HL-60 (cell line): ENCODE measurements at places on chromosomes 7 and 10.

GRCh38 chr7:65974876-65975275 lies 7.1 kb downstream of the GUSB start:
- no peak for DNase-seq

GRCh38 chr10:54843085-54843646 lies 42.1 kb upstream of the PCDH15 start:
- no peak for DNase-seq

GRCh38 chr7:25854608-25855497 lies 297.1 kb upstream of the NFE2L3 start:
- DNase-seq: peak; percentile 97

GRCh38 chr7:122010116-122010515 lies 133.9 kb downstream of the AASS start:
- no peak for DNase-seq

GRCh38 chr10:99551616-99552015 lies 18.9 kb downstream of the NKX2-3 start:
- no peak for DNase-seq

DNA sequence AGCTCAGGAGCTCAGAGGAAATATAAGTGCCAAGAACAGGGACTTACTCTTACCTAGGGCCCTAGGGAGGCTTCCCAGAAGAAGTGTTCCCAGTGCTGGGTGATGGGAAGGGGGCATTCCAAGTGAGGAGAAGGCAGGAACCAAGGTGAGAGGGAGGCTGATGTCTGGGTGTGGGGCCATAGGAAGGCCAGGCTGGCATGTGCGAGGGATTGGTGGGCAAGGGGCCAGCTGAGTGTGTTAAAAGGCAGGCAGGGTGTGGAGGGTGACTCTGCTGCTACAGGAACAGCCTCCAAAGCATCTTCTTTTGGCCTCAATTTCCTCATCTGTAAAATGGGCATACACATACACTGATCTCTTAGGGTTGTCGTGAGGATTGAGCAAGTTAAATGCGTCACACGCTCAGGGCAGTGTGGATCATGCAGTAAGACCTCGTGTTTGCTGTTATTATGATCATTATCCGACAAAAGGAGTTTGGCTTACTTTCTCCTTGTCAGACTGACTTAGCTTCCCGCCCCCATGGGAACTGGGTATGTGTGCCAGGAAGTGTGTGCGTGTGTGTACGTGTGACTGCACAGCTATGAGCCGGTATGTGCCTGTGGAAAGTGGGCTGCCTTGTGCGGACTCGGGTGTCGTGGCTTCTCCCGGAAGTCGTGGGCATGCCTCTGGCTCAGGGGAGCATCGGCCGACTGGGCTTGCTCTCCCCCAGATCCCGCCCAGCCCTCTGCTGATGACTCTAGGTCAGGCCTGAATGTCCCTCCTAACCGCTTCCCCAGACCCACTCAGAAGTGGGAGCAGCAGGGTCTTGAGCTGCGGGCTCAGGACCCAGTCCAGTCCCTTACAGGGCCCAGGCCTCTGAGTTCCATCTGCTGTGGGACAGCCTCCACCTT lies 59.6 kb downstream of the NEURL1 start:
- DNase-seq: no peak

DNA sequence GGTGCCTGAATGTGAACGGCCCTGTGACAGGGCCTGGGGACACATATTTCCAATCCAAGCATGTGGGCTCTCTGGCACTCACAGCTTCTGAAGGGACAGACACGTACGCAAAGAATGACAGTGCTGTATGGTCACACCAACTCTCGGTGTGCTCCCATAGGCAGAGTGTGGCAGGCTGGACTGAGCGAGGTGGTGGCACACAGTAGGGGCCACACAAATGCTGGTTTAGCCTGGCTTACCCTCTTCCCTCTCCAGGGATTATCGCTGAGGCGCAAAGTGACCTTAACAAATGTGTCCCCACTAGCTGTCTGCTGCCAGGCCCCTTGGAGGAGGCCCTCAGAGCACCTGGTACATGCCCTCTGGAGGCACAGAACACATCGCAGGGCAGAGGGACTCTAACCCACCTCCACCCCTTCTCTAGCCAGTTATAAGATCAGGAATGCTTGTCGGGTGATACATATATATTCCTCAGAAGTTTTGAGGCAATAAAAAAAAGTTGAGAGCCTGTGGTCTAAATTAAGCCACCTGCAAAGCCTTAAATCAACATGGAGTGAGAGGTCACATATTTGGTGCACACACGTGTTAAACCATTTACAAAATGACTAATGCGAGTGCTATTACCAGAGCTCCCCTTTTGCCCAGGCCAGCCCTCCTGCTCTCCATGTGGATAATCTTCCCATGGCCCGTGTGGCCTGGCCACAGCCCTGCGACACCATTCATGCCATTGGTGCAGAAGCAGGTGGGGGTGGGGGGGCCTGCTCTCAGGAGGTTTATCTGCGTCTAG lies 262.8 kb upstream of the GRB10 start:
- no peak for DNase-seq
